Activated T-helper 1 cell treated with Interleukin-2 at 50 U/mL for 16 hours (primary cell): ENCODE measurements at places on chromosomes 4 and X.

GRCh38 chr4:76108467-76109181 is 34.1 kb downstream of the ART3 start:
- no peak for DNase-seq

DNA sequence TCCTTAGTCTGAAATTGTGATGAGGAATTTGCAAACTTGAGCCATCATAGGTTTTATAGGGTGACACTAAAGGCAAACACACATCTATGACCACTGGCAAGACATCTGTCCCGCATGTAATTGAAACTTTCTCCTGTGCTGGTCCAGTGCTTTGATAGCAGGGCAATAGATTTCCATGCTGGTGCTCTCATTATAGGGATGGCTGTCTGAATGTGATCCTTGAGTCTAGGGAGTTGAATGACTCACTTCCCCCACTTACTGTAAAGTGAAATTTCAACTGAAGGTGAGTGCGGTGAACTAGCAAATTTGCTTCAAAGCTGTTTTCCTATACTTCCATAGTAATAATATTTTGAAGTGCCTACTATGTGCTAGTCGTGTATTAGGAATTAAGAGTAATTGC is 1630.0 kb downstream of the STIM2 start:
- no peak for DNase-seq

GRCh38 chrX:31543634-31544033 is 471.8 kb upstream of the FTHL17 start:
- DNase-seq: no peak

GRCh38 chr4:3802571-3803474 is 36.6 kb downstream of the ADRA2C start:
- no peak for DNase-seq

DNA sequence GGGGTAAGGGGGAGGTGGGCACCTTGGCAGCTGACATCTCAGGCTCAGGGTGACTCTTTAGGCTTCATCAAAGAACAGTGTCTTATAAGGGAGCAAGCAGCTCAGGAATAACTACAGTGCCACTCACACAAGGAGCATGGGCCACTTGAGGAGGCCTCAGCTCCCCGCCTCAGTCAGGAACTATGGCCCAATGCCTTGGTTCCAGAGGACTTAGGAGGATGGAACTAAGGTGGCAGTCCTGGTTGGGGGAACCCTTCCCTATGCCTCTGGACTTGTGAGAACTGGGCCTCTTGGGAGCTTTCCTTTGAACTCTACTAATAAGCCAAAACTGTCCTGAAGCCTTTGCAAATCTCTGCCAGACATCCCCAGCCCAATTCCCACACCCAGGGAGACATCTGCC is 160.6 kb downstream of the EFNB1 start:
- DNase-seq: no peak

DNA sequence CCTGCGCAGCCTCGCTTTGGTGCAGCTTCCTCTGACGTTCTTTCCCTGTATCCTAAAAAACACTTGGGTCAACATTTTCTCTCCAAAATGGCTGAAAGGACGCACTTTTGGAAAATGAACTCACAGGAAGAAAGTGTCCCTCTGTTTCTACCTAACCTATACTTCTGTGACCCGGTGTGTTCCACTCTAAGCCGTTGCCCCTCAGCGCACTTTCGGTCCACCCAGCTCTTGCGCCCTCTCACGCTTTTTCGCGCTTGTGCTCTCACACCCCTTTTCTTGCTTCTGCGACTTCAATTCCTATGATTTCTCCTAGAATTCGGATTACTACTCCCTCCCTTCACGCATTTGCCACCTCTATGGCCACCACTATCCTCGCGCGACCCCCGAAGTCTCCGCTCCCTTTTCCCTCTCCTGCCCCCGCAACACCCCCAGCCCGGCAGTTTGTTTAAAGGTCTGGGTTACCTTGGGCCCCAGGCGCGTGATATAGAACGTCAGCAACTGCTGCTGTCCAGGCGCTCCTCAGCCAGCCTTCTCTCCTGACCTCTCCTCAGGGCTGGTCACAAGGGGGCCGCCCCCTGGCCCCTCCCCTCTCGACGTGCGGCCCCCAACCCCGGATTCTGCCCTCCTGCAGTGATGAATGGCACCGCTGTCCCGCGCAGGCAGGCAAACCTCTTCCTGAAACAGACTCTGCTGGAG is at the start of gene USP51:
USP51 (minus strand) TSS at position 535 of the 696 bp plus-strand sequence. CDS start 909 bp downstream, outside the sequence.
- no peak for DNase-seq

DNA sequence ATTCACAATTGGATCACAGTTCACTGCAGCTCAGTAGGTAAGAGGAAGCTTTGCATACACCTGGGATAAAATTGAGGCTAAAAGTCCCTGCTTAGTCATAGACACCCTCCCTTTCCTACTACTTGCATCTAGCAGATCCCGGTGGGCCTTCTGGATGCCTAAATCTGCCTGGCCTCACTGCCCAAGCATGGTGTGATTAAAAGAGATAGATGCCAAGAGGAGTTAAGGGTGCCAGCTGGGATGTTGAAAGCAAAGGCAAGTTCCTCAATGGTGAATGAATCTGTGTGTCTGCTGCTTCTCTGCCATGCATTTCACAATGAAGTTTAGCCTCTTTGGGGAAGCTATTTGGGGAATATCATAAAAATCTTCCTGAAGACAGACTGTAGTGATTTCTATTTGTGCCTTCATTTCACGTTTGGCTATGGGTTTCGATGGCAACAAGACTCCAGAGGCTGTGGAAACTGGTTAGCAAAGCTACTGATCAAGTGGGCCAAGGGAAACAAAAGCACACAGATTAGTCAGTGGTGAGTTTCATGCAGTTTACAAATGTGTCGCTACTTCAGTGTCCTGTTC is 534.0 kb downstream of the ANKRD50 start:
- no peak for DNase-seq
